ENCODE measurements at places on chromosomes 12 and 14.

GRCh38 chr12:91967590-91967989 lies 178.1 kb downstream of the BTG1 start:
- no peak for DNase-seq

DNA sequence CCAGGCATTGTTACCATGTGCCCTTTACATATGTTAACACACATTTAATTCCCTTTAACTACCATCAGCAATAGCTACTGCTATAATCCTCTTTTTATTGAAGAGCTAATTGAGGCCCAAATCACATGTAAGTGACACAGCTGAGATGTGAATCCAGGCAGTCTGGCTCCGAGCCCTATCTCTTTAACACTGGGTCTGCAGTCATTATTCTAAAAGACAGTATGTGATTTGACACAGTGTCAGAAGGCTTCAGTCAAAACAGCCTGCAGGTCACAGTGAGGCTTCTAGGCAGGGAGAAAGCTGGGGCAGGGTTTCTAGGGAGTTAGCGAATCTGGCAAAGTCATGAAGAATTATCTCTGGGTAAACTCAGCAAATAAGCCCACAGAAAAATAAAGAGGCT lies 148.2 kb downstream of the KIF21A start:
- DNase-seq: no peak

DNA sequence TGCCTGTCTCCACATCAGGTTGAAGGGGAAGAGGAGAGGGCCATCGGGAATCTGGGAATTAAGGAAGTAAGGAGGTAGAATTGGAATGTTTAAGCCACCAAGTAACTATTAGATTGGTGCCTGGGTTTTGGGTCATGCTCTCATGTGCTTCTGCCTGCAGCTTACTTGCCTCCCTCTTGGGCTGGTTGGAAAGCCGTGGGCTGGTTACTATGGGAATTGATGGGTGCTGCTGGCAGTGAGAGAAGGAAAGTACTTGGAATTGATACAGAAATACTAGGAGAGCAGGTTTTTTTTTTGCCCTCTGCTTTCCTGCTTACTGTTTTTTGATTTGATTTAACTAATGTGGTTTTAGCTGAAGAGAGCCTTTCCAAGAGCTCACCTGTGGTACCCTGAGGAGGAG lies 493.5 kb upstream of the RGS6 start:
- no peak for DNase-seq

- no peak for DNase-seq
Measured at GRCh38 chr12:6928022-6928702, 403 bp downstream of the ATN1 start.

- DNase-seq: peak; percentile 24
Measured at GRCh38 chr12:128914908-128915563, 61.8 kb downstream of the GLT1D1 start.

DNA sequence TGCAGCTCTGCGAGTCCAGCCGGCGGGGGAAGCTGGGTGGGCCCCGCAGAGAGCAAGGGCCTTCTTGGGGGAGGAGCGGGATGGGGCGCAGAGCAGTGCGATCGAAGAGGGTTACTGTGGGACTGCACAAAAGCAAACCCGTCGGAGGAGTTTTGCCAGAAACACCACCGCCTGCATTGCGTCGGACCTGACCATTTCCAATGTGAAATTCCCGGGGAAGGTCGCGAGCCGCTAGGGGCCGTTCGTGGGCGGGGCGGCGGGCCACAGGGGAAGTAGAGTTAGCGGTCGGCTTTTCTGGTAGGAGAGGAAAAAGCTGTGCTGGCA lies 333 bp upstream of the KCNA1 start:
- no peak for DNase-seq
